Lung (tissue), 17 donors: ENCODE measurements at places on chromosomes 3 and 15.
A peak's percentile ranks its signal among the peaks of the same experiment; 100 is the strongest.

- H3K4me1 ChIP-seq, result no peaks in the 10 kb centered on the region
- no peak for DNase-seq
- no peak overlapping the region for H3K27ac ChIP-seq
- no peaks in the 10 kb centered on the region for H3K36me3 ChIP-seq
- H3K27me3 ChIP-seq, result no peaks in the 10 kb centered on the region
These were observed 242.1 kb upstream of the C2CD4B start for GRCh38 chr15:62407216-62407615.

GRCh38 chr3:114144909-114145688 is 33.8 kb downstream of the DRD3 start:
- no peaks in the 10 kb centered on the region for H3K4me1 ChIP-seq
- no peaks in the 10 kb centered on the region for H3K27me3 ChIP-seq
- peak; percentile 9 for DNase-seq
- no peak overlapping the region for H3K4me3 ChIP-seq
- no peaks in the 10 kb centered on the region for H3K36me3 ChIP-seq
- no peak overlapping the region for H3K27ac ChIP-seq

DNA sequence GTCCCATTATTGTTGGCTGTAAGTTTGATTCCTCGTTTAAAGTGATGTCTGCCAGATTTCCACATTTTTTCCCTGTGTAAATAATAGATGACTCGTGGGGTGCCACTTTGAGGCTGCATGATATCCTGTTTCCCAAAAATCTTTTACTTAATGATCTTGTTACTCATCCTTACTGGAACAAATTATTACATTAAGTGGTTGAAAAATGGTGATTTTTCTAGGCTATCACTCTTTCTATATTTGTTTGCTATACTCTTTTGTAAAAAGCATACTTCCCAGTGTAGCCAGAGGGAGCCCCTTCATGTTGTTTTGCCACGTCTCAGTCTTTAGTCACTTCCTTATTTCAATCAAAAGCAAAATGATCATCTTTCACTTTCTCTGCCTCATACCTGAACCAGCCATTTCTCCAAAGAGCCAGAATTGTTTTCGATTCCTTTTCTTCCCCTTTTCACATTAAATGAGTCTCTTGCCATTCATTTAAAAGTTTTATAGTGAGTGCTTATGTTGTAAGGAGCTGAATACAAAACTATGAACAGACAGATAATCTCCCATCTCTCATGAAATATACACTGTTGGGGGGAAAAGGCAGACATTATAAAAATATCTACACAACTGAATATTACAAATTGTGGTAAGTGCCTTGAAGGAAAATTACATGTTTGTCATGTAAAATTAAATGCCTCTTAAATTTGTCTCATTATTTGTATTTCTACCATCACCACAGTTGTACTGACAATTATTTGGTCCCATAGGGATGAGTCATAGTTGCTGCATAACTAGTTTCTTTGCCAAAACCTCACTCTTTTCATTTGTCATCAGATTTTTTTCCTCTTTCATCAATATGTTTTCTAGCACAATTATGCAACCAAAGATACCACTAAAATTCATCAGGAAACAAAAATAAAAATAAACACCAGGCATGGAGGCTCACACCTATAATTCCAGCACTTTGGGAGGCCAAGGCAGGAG is 41.5 kb downstream of the ADGRG7 start:
- no peaks in the 10 kb centered on the region for H3K4me1 ChIP-seq
- no peak overlapping the region for H3K27ac ChIP-seq
- DNase-seq, result no peak
- H3K36me3 ChIP-seq, result no peaks in the 10 kb centered on the region

DNA sequence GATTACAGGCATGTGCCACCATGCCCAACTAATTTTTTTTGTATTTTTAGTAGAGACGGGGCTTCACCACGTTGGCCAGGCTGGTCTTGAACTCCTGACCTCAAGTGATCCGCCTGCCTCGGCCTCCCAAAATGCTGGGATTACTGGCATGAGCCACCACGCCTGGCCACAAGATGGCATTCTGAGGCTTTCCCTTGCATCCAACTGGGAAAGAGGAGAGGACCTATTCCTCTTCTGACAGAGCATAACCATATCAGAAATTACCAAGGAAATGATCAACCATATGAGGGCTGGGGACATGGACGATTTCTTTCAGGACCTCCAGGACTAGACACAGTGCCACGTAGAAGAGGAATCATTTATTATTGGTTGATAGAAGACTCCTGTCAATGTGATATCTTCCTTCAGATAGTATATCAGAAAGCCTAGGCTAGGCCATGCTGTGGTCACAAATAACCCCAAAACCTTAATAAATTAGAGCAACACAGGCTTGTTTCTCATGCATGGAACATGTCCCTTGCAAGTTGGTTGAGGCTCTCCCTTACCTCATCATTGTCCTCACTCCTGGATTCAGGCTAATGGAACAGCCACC is 372.3 kb upstream of the IL12A start:
- no peaks in the 10 kb centered on the region for H3K36me3 ChIP-seq
- H3K4me3 ChIP-seq, result no peak overlapping the region
- DNase-seq, result peak; percentile 19

DNA sequence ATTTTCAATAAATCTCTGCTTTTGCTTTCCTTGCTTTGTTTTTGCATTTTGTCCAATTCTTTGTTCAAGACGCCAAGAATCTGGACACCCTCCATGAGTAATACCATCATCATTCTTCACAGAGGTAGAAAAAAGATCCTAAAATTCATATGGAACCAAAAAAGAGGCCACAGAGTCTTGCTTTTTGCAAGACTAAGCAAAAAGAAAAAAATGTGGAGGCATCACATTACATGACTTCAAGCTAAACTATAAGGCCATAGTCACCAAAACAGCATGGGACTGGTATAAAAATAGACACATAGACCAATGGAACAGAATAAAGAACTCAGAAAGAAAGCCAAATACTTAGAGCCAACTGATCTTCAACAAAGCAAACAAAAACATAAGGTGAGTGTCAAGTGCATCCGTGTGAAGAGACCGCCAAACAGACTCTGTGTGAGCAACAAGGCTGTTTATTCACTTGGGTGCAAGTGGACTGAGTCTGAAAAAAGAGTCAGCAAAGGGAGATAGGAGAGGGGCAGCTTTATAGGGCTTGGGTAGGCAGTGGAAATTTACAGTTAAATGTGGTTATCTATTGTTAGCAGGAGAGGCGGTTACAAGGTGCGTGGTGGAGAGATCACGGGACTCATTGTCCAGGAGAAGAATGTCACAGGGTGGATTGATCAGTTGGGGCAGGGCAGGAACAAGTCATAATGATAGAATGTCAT is 10.9 kb downstream of the STRIT1 start:
- H3K27ac ChIP-seq, result no peak overlapping the region
- no peaks in the 10 kb centered on the region for H3K27me3 ChIP-seq
- H3K36me3 ChIP-seq, result no peaks in the 10 kb centered on the region
- no peaks in the 10 kb centered on the region for H3K4me1 ChIP-seq

DNA sequence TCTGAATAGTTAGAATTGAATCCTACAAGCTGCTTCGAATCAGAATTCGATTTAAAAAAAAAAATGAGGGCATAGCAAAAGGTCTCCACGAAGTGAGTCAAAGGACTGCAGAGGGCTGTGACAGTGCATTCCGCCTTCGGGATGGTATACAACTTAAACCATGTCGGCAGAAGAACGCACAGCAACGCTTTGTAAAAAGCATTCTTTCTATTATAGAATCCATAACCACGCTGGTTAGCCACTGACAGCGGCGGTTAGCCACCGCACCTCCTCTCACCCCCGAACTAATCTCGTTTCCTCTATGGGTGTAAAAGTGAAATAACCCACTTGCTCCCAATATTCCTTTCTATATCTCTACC is 664 bp upstream of the PIK3CA start:
- H3K27me3 ChIP-seq, result no peaks in the 10 kb centered on the region
- H3K4me1 ChIP-seq, result peaks cover 7% of the 10 kb centered on the region
- H3K36me3 ChIP-seq, result no peaks in the 10 kb centered on the region
- peak overlapping the region; percentile 49 for H3K4me3 ChIP-seq
- H3K27ac ChIP-seq, result peak overlapping the region; percentile 94

- H3K27ac ChIP-seq, result peak overlapping the region; percentile 47
- no peaks in the 10 kb centered on the region for H3K36me3 ChIP-seq
- H3K4me1 ChIP-seq, result no peaks in the 10 kb centered on the region
- peak overlapping the region; percentile 42 for H3K4me3 ChIP-seq
These were observed 39.5 kb upstream of the MGA start for GRCh38 chr15:41620536-41621199.
